NCI-H446 (cell line): ENCODE measurements at places on chromosomes 16 and 17.

DNA sequence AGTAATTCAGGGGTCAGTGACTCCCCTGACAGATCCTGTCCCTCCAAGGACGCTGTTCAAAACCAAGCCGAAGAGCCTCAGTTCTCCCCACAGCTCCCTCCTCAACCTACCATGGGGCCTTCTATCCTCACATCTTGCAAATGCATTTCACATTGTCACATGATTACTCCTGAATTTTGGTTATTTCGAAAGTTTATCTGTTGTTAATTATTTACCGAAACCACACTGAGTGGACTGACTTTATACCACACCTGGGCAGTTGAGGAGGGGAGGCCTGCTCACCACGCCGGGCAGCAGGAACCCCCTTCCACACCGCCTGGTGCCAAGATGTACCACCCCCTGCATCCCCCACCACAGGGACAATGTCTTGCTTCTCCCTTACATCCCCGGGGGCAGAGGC is 4.7 kb downstream of the TIMP2 start:
- no peak for DNase-seq

- DNase-seq = no peak
Observed at GRCh38 chr17:80695979-80696378, 151.3 kb downstream of the RPTOR start.

- DNase-seq = peak; percentile 54
Observed at GRCh38 chr17:62562656-62563055, 64.8 kb upstream of the MRC2 start.

- no peak for DNase-seq
Observed at GRCh38 chr17:76593384-76593826, 7.7 kb upstream of the ST6GALNAC2 start.

DNA sequence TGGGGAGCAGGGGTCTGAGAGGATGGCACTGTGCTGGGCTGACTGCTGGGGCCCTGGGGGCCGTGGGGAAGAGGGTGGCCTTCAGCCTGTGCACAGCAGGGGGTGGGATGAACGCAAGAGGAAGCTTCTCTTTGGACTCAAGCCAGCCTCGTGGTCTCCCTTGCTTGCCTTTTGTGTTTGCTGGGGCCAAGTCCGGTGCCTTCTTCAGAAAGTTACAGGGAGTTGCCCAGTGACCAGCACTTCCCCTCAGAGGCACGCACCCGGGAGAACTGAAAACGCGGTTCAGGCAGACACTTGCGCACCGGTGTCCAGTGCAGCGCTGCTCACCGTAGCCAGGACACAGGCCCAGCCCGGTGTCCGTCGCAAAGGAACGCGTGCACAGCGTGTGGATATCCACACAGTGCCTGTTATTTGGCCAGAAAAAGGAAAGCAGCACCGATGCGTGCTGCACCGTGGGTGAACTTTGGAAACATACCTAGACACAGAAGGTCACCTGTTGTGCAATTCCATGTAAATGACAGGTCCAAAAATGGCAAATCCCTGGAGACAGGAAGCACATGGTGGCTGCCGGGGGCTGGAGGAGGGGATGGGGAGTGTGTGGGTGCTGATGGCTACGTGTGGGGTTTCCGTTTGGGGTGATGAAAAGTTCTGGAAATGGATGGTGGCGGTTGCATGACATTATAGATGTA is 29.4 kb upstream of the NUDT16L1 start:
- DNase-seq = no peak

DNA sequence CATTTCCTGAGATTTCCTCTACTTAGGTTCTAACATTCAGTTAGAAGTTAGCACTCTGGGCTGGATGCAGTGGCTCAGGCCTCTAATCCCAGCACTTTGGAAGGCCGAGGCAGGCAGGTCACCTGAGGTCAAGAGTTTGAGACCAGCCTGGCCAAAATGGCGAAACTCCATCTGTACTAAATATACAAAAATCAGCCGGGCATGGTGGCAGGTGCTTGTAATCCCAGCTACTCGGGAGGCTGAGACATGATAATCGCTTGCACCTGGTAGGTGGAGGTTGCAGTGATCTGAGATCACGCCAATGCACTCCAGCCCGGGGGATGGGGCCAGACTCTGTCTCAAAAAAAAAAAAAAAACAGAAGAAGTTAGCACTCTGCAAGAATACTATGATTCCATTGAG is 1430.9 kb downstream of the CDH11 start:
- no peak for DNase-seq

DNA sequence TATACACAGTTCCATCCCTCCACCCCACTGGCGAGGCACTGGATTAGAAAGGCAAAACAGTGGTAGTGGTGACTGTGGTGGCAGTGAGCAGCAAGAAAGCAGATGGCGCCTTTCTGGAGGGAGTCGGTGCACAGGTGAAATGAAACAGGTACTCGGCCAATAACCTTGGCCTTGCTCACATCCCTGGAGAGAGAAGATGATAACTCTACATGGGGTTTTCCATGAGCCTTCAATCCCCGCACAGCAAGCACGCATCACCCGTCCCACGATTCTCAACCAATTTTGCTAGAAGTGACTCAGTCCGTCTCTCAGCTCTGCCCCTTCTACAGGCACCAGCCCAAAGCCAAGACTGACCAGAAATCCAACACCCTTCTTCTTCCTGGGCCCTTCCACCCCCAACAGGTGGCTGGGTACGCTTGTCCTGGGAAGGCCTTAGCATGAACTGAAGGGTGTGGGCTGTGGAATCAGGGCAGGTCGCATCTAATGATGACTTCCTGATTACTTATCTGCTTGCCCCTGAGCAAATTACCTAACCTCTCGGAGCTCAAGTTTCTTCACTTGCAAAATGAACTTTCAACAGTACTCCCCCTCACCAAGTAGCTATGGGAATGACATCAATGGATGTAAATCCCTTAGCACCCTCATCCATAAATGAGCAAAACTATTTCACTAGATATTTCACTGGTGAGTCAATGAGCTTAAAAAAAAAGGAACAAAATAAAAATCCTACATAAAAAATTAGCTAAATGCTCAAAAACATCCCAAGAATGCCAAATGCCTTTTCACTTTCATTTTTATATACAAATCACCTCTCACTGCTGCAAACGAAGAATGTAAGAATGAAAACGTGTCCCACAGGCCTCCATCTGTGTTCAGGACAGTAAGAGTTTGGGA is 18.0 kb downstream of the XPO6 start:
- DNase-seq = no peak

GRCh38 chr17:40962059-40962561 is 4.6 kb downstream of the KRT39 start:
- no peak for DNase-seq

- no peak for DNase-seq
Observed at GRCh38 chr16:23323224-23324030, 21.3 kb downstream of the SCNN1B start.

- no peak for DNase-seq
Observed at GRCh38 chr17:28992625-28993600, 12.9 kb downstream of the SEZ6 start.

GRCh38 chr17:76709077-76709950 is 1.5 kb downstream of the MXRA7 start:
- DNase-seq = peak; percentile 31

DNA sequence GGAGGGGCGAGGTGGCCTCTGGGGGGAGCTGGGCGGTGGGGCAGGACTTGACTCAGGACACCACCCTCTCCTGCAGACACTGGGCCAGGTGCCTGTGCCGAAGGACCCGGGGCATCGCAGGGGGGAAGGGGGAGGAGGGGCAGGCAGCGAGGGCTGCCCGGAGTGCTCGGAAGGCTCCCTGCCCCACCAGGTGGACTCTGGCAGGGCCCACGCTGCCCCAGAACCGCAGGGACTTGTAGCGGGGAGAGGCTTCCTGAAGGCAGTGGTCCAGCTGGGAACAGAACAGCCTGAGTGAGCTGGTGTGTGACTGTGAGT is 4.4 kb upstream of the HCRT start:
- no peak for DNase-seq

DNA sequence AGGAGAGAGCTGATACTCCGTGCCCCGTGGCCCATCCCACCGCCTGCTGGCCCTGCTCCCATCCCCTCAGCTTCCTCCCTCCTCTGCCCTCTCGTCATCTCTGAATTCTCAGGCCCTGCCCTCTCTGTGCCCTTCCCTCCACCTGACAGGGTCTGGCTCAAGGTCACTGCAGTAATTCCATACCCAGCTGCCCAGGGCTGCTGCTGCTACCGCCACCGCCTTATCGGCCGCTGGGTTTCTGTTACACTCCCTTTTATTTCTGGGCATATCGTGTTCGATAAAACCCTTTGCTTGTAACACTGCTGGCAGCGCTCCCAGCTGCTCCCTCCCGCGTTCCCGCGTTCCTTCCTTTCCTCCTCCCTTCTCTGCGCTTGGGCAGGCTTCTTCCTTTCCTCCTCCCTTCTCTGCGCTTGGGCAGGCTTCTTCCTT is 1.2 kb downstream of the EPN3 start:
- DNase-seq = no peak

DNA sequence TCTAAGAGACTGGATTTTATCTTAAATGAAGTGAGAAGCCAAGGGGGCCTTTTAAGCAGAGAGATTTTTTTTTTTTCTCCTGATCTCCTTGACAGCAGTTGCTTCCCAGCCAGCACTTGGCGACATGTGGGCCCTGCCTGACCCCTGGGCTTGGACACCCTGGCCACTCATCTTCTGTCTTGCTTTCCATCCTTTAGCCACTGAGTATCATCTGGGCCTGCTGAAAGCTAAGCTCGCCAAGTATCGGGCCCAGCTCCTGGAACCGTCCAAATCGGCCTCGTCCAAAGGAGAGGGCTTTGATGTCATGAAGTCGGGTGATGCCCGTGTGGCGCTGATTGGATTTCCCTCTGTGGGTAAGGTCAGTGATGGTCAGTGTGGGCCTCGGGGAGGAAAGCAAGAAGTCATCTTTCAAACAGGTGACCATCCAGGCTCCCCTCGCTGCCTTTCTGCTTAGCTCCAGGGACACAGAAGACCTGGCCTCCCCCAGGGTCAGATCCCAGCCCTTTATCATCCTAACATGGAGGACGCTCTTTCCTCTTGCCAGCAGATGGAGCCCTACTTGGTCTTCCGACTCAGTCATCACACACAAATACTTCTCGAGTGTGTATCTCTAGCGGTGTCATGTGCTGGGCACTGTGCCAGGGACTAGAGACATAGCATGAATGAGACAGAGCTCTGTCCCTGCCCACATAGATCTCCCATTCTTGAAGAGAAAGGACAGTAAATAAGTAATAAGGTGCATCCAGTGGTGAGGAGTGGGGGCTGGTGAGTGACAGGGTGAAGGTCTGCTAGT is 6.1 kb downstream of the DRG2 start:
- DNase-seq = peak; percentile 45
